ENCODE measurements at places on chromosomes 4 and X.

DNA sequence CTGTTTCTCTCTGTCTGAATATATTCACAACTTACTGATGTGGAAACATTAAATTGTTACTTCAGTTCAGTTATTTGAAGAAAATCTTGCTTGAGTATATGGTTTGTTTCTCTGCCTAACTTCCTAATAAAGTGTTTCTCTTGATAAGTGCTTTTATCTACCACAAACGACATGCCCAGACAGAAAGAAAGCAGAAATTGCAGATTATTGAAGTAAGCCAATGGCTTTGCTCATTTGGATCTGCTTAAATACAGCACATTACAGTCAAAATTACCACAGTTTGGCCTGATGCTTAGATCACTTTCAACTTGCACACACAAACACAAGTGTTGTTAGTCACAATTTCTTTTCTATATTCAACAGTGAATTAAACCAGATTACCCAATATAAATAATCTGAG, 68.0 kb downstream of the ATOH1 start:
- DNase-seq: no peak

DNA sequence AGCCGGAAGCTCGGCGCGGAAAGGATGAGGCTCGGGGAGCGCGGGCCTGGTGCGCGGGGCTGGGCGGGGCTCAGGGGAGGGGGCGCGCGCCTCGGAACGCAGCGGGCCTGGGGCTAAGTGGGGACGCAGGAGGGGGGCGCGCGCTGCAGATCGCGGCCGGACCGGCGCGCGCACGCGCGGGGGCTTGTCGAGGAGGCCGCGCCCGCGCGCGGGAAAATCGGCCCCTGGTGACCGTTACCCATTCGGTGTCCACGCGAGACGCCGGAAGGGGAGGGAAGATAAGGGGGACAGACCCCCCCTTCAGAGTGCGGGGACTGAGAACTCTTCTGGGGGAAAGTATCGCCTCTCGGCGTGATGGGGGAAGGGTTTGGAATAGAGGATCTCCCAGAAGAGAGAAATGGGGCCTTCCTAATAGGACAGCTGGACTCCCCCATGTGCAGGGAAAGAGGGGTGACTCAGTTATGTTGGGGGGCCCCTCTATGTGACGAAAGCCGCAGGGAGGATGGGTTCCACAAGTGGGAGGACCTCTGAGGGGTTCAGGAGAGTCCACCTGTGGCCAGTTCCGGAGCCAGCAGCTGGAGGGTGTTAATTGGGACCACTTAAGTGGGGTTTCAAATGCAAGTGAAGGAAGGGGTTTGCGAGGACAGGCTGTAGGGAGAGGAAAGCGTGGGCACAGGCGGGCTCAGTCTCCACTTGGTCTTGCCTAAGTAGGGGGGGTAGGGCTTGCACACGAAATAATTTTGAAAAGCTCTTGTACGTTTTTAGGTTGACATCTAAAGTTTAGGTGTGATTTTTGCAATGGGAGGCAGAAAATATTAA, 584 bp downstream of the SUV39H1 start:
- no peak for DNase-seq

DNA sequence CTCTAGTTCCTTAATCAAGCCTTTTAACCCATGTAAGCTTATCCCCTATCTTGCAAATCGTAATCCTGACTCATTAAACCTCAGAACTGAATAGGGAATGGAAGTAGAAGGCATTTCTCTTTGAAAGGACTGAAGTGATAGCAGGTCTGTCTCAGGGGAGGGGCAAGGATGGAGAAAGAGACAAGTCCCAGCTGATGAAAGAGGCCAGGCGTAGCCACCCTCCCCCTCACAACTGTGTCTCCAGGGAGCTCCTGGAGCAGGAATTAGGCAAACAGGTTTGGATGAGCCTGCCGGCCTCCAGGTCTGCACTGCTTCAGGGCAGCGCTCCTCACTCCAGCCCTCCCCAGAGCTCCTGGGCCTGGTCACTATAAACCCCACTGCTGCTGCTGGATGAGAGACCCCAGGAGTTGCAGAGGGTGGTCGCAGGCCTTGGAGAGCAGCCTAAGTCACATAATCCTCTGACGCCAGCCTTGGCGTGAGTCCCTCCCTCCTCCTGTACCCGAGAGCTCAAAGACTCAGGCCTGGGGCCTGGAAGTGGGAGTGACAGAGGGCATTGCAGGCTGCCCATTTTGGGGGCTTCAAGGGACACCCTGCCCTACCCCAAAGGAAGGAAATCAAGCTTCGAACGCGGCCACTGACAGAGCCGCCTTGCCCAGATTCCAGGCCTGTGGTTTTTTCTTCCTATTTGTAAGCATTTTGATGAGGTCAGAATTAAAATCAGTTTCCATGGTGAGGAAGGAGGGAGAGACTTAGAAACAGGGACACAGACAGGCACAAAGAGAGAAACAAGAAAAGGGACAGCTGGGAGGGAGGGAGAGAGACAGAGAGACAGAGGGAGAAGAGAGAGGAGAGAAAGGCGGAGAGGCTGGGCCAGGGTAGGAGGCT, 21.2 kb upstream of the MSX1 start:
- DNase-seq: no peak

GRCh38 chrX:123871309-123871708, 11.5 kb downstream of the XIAP start:
- no peak for DNase-seq

- DNase-seq: no peak
Observed at GRCh38 chrX:125153621-125154020, 166.1 kb upstream of the TEX13C start.

DNA sequence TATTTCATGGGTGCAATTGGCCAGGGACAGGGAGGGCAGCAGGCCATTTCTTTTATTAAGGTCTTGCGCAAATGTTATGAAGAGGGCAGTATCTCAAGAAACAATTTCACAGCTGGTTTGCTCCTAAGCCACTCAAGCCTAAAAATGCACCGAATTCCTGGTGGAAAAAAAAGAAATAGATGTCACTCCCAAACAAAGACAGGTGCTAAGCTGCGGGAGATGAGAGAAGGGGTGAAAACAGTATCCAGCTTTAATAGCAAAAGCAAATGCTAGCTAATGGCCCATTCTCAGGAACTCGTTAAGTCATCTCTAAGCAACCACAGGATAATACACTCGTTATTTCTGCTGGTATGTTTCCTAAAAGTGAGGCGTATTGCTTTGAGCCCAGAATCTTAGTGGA, 116.4 kb downstream of the ARX start:
- DNase-seq: no peak

- no peak for DNase-seq
Observed at GRCh38 chr4:175427751-175428150, 384.3 kb downstream of the GPM6A start.

GRCh38 chrX:108261549-108262203, 170.1 kb downstream of the ATG4A start:
- no peak for DNase-seq

GRCh38 chr4:3121110-3121509, 46.6 kb downstream of the HTT start:
- DNase-seq: no peak

GRCh38 chr4:172411149-172411548, 597.9 kb downstream of the GALNTL6 start:
- no peak for DNase-seq

GRCh38 chr4:98448908-98449307, 187.7 kb downstream of the RAP1GDS1 start:
- no peak for DNase-seq

DNA sequence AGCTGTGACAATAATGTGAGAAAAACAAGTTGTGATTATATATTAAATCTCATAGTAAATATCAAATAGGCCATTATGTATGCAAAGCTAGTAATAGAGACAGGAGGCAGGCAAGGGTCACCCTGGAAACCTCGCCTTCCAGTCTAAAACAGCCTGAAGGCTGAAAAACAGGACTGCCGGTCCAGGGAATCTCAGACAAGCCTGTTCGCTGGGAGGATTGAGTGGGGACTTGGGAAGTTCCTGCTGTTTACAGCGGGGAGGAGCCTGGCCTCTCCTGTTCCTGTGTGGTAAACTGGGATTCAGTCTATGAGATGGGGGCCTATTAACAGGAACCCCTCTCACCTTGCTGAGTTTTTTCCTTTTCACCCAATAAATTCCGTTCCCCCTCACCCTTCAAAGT, 2317.3 kb downstream of the PCDH7 start:
- no peak for DNase-seq

- DNase-seq: no peak
Observed at GRCh38 chr4:177461606-177462005, 19.4 kb upstream of the AGA start.

GRCh38 chr4:68463796-68464195, 16.5 kb downstream of the TMPRSS11E start:
- DNase-seq: no peak

DNA sequence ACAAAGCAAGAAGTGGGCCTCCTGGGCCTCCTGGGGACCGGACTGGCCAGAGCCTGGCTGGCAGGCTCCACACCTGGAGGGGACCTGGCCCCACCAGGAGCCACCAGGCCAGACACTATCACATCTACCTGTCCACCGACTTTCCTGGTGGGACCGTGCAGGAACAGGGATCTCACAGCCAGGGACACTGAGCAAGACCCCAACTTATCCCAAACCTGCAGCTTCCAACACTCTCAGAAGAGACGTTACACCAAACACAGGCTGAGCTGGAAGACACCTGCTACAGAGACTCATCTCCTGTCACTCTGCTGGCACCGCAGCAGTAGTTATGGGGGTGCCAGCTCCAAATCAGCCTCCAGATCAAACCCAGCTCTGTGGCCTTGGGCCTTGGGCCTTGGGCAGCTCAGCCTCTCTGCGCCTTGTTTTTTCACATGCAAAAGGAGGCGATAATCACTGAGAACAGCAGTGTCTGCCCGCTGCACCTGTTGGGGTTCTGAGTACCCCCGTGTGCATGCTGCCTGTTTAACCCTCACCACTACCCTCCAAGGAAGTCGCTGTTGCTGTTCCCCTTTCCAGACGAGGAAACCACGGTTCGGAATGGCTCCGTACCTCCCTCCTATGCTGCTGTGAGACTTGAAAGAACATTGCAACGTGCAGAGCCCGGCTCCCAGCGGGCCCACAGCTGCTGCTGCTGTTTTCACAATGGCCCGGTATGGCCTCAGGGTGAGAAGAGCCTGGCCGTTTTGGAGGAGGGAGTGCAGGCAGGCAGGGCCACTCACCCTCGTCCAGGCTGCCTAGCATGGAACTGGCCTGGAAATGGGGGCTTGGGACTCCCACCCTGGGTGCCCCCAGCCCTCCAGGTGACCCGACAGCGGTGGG, 69.6 kb downstream of the ADRA2C start:
- DNase-seq: no peak

- no peak for DNase-seq
Observed at GRCh38 chr4:55173580-55173979, 48.2 kb upstream of the KDR start.

DNA sequence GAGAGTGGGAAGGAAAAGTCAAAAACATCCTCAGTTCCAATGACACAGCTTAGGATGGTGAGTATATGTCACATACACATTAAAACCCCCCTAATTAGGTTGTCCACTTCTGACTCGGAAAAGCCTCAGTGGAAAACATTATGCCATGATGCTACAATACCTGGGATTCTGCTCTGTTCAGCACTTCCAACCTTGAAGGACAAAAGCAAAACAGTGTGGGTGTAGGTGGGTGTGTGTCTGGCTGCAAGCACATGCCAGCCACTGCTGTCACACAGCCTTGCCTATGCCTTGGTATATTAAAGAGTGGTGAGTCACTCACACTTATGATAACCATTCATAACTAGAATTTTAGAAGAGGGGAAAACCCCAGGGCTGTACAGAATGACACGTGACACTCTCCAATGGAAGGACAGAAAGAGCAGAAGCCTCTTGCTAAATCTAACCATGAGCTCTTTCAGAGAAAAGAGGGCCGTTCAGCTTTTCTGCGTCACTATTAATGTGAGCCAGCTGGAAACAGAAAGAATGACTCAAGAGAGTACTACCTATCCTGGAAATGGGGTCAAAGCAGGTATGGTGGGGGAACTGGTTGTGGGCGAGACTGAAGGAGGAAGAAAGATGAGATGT, 159.6 kb downstream of the TET2 start:
- DNase-seq: no peak

GRCh38 chr4:185183622-185184281, 20.0 kb downstream of the CFAP97 start:
- peak; percentile 66 for DNase-seq

DNA sequence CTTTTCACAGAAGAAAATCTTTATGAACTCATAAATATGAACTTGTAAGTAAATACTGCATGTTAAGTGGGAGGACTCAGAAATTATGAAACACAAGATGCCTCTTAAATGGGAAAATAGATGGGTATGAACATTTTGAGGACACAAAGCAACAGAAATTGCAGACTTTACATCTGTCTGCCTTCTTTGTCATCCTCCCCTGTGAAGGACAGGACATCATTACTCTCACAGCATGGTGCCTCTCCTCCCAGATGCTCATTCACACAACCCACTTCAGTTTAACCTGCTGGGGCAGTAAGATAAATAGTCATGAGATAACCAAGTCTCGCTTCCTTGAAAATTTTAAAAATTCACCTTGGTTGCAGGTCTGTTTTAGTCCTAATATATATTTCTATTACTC, 144.5 kb downstream of the APBB2 start:
- no peak for DNase-seq

- DNase-seq: peak; percentile 22
Observed at GRCh38 chrX:153934762-153935325, at the start of gene NAA10. Gene NAA10 (minus strand): TSS chrX:153935037. CDS start chrX:153934904, 133 bp downstream.

DNA sequence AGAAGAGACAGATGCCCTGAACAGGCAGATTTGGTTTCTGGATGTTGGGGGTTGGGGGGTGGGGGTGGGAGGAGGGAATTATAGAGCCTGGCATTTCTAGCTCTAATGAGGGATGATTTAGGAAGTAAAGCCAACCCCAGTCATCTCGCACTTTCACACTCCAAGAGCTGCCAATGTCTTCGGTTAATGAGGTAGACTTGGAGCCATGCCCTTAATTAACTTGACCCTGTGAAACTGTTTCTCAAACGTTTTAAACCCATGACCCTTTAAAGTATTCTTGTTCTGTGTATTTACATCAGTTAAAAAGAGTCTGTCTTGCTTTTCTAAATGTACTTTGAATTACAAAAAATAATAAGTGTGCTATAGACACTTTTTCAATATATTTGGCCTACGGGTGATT, 466.9 kb downstream of the FAT4 start:
- no peak for DNase-seq

GRCh38 chr4:54662901-54663585, 5.3 kb downstream of the KIT start:
- no peak for DNase-seq

DNA sequence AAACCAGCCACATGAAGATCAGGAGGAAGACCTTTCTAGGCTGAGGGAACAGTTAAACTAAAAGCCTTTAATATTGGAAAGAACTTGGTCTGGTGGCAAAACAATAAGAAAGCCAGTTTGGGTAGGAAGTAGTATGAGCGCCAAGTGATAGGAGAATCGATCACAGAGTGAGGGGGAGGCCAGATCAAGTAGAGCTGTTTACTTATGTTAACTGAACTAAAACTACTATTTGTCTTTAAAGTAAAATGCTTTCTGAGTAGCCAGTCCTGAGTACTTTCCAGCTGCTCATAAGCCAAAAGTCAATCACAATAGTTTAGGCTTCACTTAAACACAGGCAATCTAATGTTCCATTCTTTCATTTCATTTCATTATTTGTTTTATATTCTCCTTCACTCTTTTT, 62.8 kb upstream of the RPA4 start:
- no peak for DNase-seq

Measured in stimulated activated CD8-positive, alpha-beta memory T cell treated with anti-CD3 and anti-CD28 coated beads, Interleukin-7, amount 100 ng/mL, for 1 hour (primary cell).